Thymus (tissue), 14 donors: ENCODE measurements at places on chromosomes 11 and 22.

DNA sequence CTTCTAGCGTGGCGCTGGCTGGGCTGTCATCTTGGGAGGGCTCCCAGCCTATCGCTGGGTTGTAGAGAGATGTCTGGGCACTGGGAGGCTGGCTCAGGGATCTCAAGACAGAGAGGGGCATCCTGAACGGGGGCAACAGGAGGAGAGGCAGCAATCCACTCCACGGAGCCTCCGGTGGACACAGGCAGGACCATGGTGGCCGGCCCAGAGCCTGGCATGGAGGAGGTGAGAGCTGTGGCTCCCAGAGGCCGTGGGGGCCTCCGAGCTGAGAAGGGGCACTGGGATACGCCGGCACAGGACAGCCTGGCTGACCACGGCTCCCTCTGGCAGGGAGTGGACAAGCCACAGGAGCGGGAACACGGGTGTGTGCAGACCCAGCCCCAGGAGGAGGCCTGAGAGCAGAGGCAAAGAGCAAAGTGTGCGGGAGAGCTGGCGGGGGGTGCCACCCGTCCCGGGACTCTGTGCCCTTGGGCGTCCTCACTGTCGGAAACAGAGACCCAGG lies 9.1 kb downstream of the MRGPRF start:
- no peak for DNase-seq

- no peak for DNase-seq
Measured at GRCh38 chr11:47236482-47236881, 12.1 kb downstream of the ACP2 start.

GRCh38 chr11:83728281-83728680 lies 442.1 kb upstream of the CCDC90B start:
- DNase-seq = no peak

- DNase-seq = no peak
Measured at GRCh38 chr11:47488674-47489394, 39.9 kb upstream of the RAPSN start.

- no peak for DNase-seq
Measured at GRCh38 chr11:123330071-123330470, 100.0 kb upstream of the GRAMD1B start.

GRCh38 chr11:126538071-126538470 lies 182.6 kb downstream of the ST3GAL4 start:
- no peak for DNase-seq
